Renal cortical epithelial cell (primary cell): ENCODE measurements at places on chromosomes 7 and 10. TPM values are rescaled to one million over a fixed set of nuclear protein-coding genes. Genes with fewer than 3 reads are reported as not detected.

SLC12A9 gene
- total RNA-seq: 13.8 and 25.5 TPM in 2 replicates

ZNF503 gene
- total RNA-seq: 5.2 and 21.7 TPM in 2 replicates

TUBAL3 gene
- total RNA-seq: 0.35 and 1.7 TPM in 2 replicates

STEAP1 gene
- total RNA-seq: 13.4 and 17.4 TPM in 2 replicates

CPED1 gene
- 0.52 and 1.1 TPM in 2 replicates for total RNA-seq

KCNH2 gene
- total RNA-seq: 1.2 and 2.3 TPM in 2 replicates

BAIAP2L1 gene
- total RNA-seq: 21.4 and 25.8 TPM in 2 replicates

SMIM30 gene
- 60.9 and 107 TPM in 2 replicates for total RNA-seq

TLX1 gene
- total RNA-seq: not detected in 2 replicates

LRIT1 gene
- total RNA-seq: not detected in 2 replicates

KCNMA1 gene
- total RNA-seq: 12.9 and 17.7 TPM in 2 replicates

TMEM270 gene
- total RNA-seq: not detected in 2 replicates

ARL5B gene
- total RNA-seq: 22.4 and 22.9 TPM in 2 replicates

CEP41 gene
- 11.3 and 18.7 TPM in 2 replicates for total RNA-seq

SPDYE2 gene
- total RNA-seq: 0.10 TPM in 1 of 2 replicates, not detected in the other

C10orf53 gene
- total RNA-seq: not detected in 2 replicates

UTF1 gene
- total RNA-seq: not detected in 2 replicates

PHYHIPL gene
- 0.15 and 0.35 TPM in 2 replicates for total RNA-seq

FFAR4 gene
- total RNA-seq: not detected in 2 replicates

HKDC1 gene
- 51.7 and 117 TPM in 2 replicates for total RNA-seq

SFRP4 gene
- 1.0 and 2.4 TPM in 2 replicates for total RNA-seq

FAM221A gene
- 4.8 and 14.8 TPM in 2 replicates for total RNA-seq

NSUN6 gene
- total RNA-seq: 8.0 and 12.0 TPM in 2 replicates

DKK1 gene
- total RNA-seq: 2.7 and 16.3 TPM in 2 replicates

MRC1 gene
- total RNA-seq: 0.10 and 0.17 TPM in 2 replicates

RNF133 gene
- 0.10 TPM in 1 of 2 replicates, not detected in the other for total RNA-seq
